ENCODE measurements at places on chromosomes 7 and 10.
A peak's percentile ranks its signal among the peaks of the same experiment; 100 is the strongest.

- no peak for DNase-seq
Measured at GRCh38 chr10:58653139-58653538, 140.5 kb downstream of the BICC1 start.

- DNase-seq, result peak; percentile 50
Measured at GRCh38 chr10:90592638-90593302, 265.1 kb downstream of the HTR7 start.

DNA sequence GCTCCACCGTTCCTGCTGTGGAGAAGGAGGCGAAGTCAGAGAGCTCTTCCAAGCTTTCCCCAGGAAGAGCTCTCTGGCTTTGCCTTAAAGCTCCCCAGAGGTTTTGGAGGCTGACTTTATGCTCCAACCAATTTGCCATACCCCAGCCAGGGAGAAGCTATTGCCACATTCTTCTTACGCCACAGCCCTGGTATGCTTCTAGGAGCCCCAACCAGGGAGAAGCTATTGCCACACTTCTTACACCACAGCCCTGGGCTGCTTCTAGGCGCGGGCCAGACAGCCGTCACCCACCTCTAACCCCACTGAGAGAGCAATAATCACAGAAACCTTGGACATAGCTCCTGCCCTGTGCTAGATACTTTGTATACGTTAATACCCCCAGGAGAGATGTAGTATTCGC, 951 bp downstream of the ELOVL3 start:
- no peak for DNase-seq

- DNase-seq, result no peak
Measured at GRCh38 chr7:38282081-38282480, 8.6 kb upstream of the TARP start.

GRCh38 chr10:51186361-51186760, 112.1 kb downstream of the PRKG1 start:
- DNase-seq, result no peak

- no peak for DNase-seq
Measured at GRCh38 chr7:142500366-142500765, 242.5 kb upstream of the PRSS58 start.

DNA sequence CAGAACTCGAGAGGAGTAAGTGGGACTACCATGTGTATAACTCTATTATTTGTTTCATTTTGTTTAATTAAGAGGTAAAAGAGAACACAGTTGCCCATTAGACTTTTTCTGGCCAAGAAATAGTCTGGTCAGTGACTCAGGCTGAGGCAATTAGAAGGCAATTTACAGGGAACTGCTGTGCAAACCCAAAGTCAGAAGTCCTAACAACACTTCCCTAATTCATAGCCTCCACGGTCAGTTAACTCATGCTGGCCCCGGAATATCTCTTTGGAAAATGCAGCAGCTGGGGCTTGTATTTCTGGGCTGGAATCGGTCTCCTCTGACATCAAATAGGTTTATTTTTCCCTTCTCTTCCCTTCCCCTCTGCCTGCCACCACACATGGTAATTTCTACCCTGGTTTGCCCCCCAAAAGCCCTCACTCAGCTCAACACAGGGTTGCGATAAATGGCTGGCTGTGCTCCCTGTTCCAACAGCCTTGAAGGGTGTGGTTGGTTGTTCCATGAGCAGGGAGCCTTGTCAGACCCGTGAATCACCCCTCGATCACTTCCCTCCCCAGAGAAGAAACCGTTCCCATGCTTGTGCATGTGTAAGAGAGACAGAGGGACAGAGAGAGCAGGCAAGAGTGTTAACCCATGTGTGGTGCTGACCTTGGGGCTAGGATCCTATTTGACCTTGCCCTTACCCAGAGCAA, 5.3 kb downstream of the SH3PXD2A start:
- DNase-seq, result no peak

GRCh38 chr10:78215645-78216044, 182.0 kb downstream of the RPS24 start:
- no peak for DNase-seq
